ENCODE measurements at places on chromosomes 13 and 19.

GRCh38 chr13:44710576-44710975 lies 134.4 kb upstream of the TSC22D1 start:
- DNase-seq: no peak

GRCh38 chr19:15253061-15253460 lies 20.8 kb upstream of the EPHX3 start:
- DNase-seq: no peak

DNA sequence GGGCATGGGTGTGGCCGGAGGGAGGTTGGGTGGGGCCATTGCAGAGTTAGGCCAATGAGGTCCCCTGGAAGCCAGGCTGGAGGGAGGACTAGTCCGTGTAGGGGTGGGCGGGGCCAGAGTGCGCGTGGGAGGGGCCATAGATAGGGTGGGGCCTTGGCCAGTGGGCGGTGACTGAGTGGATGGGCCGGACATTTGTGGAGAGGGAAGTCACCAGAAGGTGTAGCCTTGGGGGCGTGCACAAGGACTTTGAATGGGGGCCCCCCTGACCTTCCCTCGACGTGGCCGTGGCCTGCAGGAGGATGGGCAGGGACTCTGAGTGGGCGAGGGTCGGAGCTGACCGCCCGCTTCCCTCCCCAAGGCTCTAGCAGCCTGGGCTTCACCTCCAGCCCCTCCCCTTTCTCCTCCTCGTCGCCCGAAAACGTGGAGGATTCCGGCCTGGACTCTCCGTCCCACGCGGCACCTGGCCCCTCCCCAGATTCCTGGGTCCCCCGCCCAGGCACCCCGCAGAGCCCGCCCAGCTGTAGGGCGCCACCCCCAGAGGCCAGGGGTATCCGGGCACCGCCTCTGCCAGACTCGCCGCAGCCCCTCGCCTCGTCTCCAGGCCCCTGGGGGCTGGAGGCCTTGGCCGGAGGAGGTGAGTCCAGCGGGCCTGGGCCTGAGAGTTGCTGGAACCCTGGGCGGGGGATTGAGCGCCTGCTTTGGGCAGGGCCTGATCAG lies 16.5 kb upstream of the B3GNT3 start:
- DNase-seq: peak; percentile 87

DNA sequence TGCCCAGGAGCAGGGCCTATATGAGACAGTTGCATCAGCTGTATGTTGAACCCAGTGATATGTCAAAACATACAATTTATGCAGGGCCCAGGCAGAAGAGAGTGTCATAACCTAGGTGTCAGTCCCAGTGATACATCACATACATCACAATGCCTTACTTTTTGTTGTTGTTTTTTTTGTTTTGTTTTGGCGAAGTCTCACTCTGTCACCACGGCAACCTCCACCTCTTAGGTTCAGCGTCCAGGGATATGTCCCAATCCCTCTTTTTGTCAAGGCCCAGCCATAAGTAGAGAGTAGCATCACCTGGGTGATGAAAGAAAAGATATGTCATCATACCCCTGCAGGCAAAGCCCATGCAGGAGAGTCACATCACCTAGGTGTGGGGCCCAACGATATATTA lies 56.8 kb upstream of the ZNF730 start:
- DNase-seq: no peak

GRCh38 chr13:19695428-19695827 lies 62.0 kb downstream of the MPHOSPH8 start:
- no peak for DNase-seq

DNA sequence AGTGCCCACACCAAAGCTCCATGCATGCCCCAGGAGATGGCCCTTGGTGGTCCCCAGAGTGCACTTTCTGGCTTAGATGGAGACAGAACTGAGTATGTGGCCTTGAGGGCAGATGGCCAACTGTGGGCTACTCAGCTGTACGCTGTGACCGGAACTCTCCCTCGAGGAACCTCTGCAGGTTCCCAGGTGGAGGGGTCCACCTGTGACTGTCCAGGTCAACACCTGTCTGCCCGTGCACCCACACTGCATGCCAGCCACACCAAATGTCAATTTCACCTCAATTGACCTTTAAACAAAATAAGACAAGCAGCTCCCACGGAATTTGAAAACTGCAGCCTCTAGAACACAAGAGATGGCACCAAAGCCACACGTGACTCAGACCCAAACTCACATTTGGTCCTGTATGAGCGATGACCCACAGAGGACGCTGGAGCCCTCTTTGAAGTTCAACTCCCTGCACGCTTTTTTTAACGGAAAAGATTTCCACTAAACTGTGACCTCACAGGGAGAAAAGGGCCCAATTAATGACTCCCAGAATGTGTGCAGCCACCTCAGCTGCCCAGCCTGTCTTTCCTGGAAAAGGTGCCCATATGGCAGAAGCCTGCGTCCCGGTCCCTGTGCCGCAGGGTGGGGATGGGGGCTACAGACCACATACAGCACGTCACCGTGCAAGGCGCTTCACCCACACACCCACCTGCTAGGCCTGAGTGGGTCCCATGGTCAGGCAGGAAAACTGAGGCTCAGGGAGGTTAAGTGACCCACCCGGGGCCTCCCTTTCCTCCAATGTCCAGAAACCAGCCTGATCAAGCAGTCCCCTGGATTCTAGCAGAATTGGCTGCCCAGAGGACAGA lies 47.7 kb downstream of the KLF2 start:
- DNase-seq: no peak

- no peak for DNase-seq
Observed at GRCh38 chr19:56106397-56106849, 14.7 kb downstream of the ZNF787 start.

DNA sequence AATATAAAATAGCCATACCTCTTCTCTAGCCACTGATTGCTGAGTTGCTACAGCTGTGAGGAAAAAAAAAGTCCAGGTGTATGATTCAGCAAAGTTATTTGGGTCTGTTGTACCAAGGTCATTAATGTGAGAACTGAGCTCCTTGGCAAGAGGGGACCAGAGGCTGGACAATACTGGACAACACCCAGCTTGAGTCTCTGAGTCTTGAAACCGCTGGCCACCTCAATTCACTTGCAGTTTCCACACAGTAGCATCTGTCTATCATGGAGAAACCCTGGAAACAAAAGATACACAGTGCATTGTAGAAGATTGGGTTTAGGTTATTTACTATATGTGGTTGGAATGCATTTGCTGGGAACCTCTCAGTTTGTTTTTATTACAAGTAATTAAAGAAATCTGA lies 60.4 kb downstream of the WDFY2 start:
- no peak for DNase-seq

Data from H1 (cell line).